ENCODE measurements at places on chromosomes 4 and X.

DNA sequence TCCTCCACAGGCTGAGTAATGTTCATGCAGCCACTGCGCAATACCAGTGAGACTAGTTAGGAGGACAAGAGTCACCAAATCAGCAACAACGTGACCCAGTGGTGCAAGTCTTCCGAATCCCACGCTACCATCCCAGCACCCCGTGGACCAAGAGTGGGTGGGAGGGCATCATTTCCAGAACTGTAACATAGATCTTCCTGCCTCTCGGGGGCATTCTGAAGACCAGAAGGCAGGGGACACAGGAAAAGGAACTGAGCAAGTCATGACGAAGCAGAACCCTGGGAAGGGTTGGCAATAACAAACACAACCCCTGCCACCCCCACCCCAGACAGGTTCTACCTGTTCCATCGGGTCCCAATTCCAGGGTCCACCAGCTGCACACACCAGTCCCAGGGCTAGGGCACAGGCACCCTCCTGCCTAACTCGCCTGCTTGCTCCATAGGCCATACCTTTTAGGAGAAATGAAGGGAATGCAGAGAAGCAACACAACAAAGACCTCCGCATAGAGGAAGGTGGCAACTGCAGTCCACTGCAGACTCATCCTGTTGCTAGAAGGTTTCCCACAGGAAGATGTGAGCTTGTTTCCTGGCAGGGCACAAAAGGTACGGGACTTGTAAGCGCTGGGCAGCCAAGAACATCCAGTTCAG is 1.4 kb downstream of the BCAP31 start:
- no peak for DNase-seq

GRCh38 chr4:110087070-110087708 is 111.2 kb downstream of the ELOVL6 start:
- DNase-seq = peak; percentile 64

- no peak for DNase-seq
These were observed 70.6 kb downstream of the TNIP2 start for GRCh38 chr4:2685541-2685940.

GRCh38 chrX:16979226-16979625 is 32.8 kb downstream of the REPS2 start:
- no peak for DNase-seq

GRCh38 chr4:78707268-78707667 is 68.9 kb upstream of the BMP2K start:
- DNase-seq = no peak

DNA sequence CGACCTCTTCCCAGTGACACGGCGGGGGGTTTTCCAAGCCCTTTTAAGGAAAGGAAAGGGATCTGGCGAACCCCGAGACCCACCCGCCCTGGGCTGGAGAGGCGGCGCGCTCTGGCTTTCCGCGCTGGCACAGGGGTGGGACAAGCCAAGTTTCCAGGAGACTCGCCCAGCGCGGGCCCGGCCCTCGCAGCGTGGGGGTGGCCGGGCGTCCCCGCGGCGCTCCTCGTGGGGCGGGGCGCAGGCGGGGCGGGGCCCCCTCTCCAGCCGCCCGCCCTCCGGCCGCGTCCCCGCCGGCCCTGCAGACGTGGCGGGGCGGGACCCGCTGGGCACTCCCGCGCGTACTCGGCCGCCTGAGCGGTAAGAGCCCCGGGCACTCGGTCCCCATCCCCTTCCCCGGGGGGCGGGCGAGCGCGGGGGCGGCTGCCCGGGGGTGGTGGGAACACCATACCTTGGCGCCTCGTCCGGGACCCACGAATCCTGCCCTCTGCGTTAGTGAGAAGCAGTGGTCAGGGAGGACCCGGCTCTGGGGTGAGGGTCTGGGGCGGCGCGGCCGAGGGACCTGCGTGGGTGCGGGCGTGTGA is at the start of gene FAM114A1:
Gene FAM114A1, plus strand, starts transcription at position 329 of the 581 bp plus-strand sequence. CDS start 10,273 bp downstream, outside the sequence.
- DNase-seq = peak; percentile 79

Data from RWPE1 (cell line).